Stimulated activated CD8-positive, alpha-beta memory T cell treated with anti-CD3 and anti-CD28 coated beads, Interleukin-15, amount 100 ng/mL, for 1 hour (primary cell): ENCODE measurements at places on chromosomes 4 and X.

GRCh38 chrX:132955690-132956089, 2.7 kb downstream of the HS6ST2 start:
- no peak for DNase-seq

DNA sequence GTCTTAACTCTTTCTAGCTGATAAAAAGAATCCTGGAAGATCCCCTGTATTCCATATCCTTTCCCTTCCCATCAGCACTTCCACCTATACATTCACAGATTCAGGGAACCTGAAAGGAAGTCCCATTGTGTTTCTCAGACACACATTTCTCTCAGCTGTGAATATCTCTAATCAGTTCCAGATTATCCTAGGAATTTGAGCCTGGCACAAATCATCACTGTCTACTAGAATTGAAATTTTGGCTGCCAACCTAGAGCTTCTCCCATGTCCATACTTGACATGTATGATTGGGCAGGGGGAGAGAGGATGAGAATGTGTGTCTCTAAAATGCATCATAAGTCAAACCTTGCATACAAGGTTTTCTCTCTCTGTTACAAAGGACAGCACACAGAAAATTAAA, 53.1 kb downstream of the NDST3 start:
- DNase-seq, result no peak

- DNase-seq, result no peak
Observed at GRCh38 chrX:22389556-22390179, 117.0 kb downstream of the CBLL2 start.

DNA sequence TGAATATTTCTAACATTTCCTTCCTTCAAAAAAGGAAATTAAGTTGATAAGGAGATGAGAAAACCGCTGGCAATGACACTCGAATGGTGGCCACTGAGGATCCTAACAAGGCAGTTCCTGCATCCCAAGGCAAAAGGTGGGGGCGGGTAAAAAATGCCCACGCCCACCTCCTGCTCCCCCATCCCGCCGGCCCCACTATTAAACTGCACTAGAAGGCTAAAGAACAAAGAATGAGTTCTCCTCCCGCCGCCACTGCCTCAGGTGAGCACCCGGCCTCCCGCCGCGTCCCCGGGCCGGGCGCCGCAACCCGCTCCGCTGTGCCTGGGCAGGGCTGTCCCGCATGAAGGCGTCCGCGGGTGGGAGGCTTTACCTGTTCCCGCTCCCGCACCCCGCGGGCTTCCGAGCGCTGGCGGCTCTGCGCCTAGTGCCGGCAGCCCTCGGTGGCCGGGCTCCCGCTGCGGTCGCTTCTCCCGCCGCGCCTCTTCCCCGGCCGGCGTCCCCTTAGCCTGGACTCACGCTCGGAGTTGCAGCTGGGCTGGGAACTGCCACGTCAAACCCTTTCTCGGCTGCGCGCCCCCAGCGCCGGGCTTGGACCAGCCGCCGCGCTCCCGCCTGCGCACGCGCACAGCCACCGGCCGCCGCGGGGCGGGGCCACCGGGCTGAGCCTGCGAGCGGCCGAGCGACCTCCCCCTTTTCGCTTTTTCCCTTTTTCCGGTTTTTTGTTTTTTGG, at the start of gene SEC24D:
Gene SEC24D (minus strand): TSS at position 556 of the 730 bp plus-strand sequence. CDS start 2,430 bp downstream, outside the sequence.
- DNase-seq, result peak; percentile 54

DNA sequence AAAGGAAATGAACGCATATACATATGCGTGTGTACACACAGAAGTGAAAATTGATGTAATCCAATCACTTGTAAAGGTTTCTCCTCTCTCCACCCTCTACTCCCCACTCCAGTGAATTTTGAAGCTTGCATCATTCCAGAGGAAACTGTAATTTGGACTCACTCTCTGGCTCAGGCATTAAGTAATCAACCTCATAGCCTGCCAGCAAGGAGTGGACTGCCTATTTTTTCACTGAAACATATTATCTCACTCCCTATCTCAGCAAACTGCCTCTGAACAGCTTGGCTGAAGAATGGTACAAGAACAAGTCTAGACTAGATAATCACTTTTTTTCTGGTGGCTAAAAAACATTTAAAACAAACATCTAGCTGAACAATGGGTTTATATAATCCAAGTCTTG, 124.2 kb downstream of the C4orf51 start:
- DNase-seq, result no peak

DNA sequence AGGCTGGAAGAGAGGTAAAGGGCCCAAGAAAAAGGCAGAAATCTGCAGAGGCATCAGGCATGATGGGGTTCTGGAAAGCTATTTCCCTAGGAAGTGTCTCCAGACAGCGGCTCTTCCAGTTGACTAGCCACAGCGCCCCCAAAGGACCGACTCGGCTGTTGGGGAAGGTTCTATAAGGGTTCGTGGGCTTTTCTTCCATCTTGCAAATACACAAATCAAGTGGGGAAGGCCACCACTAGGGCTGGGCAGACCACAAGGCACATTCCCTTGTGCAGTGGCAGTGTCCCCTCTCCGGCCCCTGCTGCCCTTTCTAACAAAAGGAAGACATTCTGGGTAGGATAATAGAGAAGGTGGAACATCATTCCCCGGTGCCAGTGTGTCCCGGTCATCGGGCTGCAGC, 18.2 kb downstream of the BCOR start:
- DNase-seq, result no peak

GRCh38 chr4:176343286-176343685, 23.5 kb downstream of the SPCS3 start:
- DNase-seq, result no peak
